CD8-positive, alpha-beta memory T cell (primary cell): ENCODE measurements at places on chromosomes 5 and 9.

DNA sequence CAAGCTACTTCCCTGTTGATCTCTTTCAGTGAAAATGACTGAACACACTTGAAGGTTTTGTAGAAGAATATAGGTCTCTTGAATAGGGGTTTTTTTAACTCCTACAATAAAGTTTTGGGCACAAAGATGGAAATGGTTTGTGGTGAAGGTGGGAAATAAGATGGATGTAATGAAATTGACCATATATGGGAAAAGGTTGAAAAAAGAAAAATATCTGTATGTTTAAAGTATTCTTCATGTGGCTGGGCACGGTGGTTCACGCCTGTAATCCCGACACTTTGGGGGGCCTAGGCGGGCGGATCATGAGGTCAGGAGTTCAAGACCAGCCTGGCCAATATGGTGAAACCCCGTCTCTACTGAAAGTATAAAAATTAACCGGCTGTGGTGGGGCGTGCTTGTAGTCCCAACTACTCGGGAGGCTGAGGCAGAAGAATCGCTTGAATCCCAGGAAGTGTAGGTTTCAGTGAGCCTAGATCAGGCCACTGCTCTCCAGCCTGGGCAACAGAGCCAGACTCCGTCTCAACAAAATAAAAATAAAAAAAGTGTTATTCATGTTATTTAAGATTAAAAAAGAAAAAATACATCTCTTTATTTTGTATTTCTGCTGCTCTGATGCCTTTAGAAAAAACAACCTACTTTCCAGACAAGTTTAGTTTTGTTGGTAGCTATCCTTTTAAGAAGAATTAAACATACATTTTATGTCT lies 2.2 kb downstream of the RBM27 start:
- no peak for DNase-seq

DNA sequence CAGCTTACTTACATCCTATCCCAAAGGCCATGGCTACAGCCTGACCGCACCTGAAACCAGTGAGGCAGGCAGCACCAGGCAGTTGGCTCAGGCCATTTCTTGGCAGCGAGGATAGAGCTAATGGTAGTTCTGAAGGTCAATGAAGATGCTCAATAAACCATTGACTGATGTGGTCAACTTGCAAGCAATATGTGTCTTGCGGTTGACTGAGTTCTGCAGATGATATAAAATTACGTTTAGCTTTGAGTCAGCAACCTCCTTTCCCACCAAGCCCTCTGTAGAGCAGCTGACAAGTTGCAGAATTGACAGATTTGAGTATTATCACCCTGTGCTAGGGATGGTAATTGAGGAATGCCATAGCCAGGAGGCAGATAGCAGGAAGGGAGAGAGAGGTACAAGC lies 189.0 kb upstream of the PUM3 start:
- DNase-seq: no peak

GRCh38 chr5:150394131-150394530 lies 18.6 kb downstream of the CD74 start:
- no peak for DNase-seq

DNA sequence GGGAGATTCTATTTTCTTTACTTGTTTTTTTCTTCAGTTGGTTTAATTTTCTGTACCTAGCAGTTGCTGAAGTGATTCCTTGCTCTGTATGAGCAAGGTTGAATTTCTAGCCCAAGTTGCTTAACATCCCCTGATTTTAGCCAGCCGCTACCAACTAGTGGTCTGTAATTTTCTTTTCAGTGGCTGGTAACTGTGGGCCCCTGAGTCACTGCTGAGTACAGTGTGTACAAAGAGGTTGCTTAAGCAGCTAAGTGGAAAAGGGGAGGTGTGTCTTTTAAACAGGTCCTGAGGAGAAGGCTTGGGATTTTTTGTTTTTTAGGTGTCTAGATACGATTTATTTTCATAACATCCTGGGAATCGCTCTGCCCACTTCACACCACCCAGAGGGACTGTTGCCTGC lies 254.7 kb downstream of the NR3C1 start:
- DNase-seq: no peak

GRCh38 chr5:38768412-38769211 lies 77.2 kb upstream of the OSMR start:
- no peak for DNase-seq
